ENCODE measurements at places on chromosomes 2 and 18.

- peak; percentile 34 for DNase-seq
Observed at GRCh38 chr2:240622531-240623235, 2.6 kb upstream of the GPR35 start.

- DNase-seq: no peak
Observed at GRCh38 chr2:203143391-203143790, 95.4 kb upstream of the CYP20A1 start.

DNA sequence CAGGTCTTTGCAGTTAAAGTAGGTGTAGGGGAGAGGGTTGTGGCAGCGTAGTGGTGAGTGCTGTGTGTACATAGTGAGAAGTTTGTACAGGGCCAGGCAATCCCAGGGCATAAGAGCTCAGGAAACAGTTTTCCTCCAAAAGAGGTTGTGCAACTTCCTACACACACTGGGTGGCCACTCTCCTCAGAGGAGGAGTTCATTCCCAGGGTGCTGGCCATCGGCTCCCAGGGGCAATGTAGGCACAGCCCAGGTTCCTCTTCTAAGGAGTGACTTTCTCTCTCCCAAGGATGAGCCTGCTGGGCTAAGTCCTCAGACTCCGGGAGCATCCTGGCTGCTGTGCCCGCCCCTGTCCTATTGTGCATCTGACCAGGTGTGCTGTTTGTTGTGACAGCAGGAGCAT lies 3.0 kb downstream of the ACOXL start:
- DNase-seq: no peak

DNA sequence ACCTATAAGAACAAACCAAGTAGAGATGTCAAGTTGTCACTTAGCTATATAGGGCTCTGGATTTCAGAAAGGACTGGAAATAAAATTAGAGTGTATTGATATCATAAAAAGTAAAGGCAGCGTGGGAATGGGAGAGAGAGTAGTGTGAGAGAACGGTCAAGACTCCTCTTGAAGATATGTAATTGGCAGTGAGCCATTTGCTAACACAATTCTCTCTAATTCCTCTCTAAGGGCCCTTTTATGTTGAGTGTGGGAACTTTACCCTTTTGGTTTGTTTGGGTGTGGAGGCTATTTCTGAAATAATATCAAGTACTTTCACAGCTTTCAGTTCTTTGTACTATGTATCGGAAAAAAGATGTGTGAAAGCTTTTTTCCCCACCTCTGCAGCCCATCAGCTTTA lies 196.8 kb downstream of the LRRTM4 start:
- no peak for DNase-seq

Data from stimulated activated CD8-positive, alpha-beta memory T cell treated with anti-CD3 and anti-CD28 coated beads, Interleukin-4, amount 100 ng/mL, for 24 hours (primary cell).